ENCODE measurements at places on chromosomes 5 and 9.

GRCh38 chr5:68839019-68839552 is 254.7 kb upstream of the SLC30A5 start:
- DNase-seq: no peak

- no peak for DNase-seq
Measured at GRCh38 chr5:106195679-106196474, 1474.9 kb downstream of the EFNA5 start.

GRCh38 chr5:73355108-73355507 is 93.5 kb downstream of the FOXD1 start:
- DNase-seq: no peak

DNA sequence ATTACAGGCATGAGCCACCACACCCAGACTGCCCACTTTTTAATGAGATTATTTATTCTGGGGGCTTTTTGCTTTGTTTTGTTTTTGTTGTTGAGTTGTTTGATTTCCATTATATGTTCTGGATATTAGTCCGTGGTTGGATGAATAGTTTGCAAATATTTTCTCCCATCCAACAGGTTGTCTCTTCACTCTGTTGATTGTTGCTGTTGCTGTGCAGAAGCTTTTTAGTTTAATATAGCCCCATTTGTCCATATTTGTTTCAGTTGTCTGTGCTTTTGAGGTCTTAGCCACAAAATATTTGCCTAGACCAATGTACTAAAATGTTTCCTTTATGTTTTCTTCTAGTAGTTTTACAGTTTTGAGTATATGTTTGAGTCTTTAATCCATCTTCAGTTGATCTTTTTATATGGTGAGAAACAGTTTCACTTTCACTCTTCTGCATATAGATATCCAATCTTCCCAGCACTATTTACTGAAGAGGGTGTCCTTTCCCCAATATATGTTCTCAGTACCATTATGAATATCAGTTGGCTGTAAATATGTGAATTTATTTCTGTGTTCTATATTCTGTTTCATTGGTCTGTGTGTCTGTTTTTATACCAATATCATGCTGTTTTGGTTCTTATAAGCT is 30.2 kb upstream of the TBCA start:
- DNase-seq: no peak

DNA sequence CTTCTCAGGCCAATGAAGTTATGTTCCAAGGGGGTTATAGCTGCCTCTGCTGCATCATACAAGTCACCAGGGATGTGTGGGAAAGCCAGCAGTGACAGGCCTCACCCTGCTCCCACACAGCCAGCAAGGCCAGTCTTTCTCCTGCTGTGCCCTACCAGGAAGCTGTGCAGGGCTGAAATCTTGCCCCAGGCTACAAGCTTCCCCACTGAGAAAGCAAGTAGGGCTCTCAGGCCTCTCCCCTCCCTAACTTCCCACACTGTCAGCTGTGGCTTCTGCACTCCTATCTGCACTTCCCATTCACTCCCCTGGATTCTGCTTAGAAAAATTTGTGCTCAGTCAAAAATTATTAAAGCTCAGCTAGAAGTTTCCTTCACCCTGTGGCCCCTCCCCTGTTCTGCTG is 611.2 kb upstream of the ZNF608 start:
- no peak for DNase-seq

DNA sequence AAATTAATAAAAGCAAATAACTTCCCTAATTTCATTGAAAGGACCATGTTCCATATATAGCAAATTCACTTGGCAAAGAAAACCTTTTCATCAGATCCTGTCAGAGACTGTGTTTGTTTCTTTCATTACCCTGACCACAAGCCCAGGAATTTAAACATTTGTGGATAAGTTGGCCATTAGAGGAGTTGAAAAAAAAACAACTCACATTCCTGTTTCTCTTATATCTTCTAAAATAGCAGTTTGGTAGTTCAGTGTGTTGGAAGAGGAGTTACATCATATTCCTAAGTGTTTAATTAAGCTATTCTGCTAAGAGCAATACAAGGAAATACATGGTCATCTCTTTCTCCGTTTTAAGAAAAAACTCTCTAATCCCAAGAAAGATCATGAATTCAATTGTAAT is 505.6 kb downstream of the TLE1 start:
- no peak for DNase-seq

DNA sequence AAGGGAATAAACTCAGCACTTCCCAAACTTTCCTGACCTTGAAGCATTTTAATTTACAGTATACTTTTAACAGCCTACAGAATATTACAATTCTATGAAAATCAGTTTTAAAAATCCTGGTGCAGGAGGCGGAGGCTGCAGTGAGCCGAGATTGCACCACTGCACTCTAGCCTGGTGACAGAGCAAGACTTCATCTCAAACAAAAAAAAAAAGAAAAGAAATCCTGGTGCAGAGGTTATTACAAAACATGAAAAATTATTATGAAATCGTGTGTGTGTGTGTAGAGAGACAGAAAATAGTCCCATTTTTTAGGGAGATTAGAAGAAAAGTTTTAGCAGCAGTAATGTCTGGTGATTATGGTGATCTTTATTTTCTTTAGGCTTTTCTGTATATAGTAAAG is 26.9 kb downstream of the GOLPH3 start:
- no peak for DNase-seq
